ENCODE measurements at places on chromosomes 2 and 18.

DNA sequence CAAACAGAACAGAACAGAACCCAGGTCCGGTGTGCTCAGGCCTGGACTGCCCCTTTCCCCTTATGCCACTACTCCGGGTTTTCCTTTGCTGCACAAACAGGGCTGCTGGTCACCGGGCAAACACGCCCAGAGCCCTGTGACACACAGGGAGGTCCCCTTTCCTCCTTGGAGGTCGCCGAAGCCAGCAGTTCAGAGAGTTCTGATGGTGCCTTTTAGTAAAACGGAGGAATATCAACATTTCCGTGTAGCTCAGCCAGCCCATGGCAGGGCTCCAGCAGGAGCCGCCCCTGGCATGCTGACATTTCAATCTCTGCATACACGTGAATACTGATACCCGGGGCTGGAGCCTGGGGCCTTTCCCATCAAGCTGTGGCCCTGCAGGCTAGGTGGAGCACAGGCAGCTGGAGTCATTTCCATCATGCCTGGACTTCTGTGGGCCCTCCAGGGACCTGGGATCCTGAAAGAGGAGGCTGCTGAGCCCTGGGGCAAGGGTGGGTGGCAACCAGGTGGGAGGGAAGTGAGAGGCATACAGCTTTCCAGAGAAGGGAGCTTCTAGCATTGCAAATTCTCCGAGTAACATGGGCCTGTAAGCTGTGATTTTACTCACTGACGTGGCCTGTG, 91.4 kb upstream of the PXDN start:
- no peak for DNase-seq

GRCh38 chr2:237490009-237490711, 3.1 kb downstream of the MLPH start:
- DNase-seq = no peak

- no peak for DNase-seq
Observed at GRCh38 chr2:65527451-65528240, 95.2 kb upstream of the SPRED2 start.

DNA sequence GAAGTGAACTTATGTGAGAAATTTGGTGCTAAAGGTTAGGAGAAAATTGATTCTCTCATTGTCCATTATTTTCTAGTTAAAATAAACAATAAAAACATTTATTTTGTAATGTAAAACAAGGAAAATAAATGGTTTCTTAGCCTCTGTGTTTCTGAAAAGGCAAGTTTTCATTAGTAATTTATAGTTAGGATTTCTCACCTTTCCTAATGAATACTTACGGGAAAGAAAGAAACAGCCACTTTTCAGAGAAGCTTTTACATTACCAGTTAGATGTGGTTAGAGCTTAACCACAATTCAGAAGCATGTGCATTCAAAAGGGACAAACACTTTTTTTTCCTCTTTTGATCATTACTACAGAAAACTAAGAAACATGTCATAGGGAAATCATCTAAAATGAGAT, 18.8 kb downstream of the NEMP2 start:
- DNase-seq = no peak

DNA sequence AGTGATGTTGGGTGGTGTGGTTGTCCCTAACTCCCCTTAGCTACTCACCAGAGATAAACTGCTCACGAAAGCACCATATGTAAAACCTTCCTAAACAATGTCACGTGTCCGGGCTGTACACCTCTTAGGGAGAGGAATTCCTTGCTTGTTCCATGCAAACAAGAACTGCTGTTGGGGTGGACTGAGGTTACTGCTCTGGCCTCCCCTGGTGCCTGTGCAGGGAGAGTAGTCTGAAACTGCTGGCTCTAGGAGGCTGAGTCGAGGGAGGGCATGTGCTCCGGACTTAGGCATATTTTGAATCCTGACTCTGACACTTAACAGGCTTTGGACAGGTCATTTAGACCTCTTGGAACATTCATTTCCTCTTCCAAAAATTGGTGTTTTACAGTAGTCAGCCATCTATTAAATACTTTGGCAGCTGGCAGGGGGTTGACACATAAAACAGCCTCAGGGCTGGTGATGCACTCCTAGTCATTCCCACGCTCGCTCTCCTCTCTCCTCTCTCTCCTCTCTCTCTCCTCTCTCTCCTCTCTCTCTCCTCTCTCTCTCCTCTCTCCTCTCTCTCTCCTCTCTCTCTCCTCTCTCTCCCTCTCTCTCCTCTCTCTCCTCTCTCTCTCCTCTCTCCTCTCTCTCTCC, 10.6 kb downstream of the THNSL2 start:
- peak; percentile 22 for DNase-seq

DNA sequence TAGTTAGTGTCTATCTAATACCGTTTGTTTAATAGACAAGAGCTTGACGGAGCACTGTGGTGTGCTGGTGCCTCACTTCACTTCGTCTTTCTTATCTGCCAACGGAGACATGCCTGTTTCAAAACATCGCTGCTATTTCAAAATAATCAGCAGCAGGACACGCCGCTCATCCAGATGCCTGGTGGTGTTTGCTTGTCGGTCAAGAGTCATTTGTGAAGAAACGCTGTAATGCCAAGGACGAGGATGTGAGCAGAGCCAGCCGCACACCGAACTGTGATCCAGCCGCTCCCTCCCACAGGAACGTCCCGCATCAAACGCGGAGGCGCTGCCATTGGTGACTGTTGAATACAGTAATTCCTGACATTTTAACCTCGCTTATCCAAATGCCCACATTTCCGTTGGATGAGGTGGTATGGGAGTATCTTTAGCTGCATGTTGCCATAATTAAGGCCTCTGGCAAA, 432.4 kb downstream of the FBXO15 start:
- DNase-seq = no peak

DNA sequence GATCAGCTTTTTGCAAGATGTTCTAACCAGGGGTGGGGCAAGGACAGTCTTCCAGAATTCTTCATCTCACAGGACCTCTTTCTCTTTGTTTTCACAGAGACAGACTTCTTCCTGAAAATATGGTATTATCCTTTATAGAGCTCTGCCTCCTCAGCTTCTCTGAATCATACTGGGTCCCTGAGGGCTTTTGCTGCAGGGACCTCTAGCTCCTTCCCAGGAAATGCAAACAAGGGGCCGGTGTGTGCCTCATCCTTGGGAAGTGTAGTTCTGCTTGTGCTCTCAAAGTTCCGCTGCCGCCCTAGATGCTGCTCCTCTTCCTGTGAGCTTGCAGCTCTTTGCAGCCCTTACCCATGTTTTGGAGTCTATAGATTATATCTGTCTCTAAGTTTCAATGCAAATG, 99.5 kb upstream of the NPAS2 start:
- no peak for DNase-seq

- DNase-seq = peak; percentile 27
Observed at GRCh38 chr2:27212626-27213471, 781 bp upstream of the SLC5A6 start.

- DNase-seq = no peak
Observed at GRCh38 chr2:46557788-46558187, 78.4 kb downstream of the TMEM247 start.

- DNase-seq = no peak
Observed at GRCh38 chr2:127040169-127040568, 66.8 kb downstream of the BIN1 start.

DNA sequence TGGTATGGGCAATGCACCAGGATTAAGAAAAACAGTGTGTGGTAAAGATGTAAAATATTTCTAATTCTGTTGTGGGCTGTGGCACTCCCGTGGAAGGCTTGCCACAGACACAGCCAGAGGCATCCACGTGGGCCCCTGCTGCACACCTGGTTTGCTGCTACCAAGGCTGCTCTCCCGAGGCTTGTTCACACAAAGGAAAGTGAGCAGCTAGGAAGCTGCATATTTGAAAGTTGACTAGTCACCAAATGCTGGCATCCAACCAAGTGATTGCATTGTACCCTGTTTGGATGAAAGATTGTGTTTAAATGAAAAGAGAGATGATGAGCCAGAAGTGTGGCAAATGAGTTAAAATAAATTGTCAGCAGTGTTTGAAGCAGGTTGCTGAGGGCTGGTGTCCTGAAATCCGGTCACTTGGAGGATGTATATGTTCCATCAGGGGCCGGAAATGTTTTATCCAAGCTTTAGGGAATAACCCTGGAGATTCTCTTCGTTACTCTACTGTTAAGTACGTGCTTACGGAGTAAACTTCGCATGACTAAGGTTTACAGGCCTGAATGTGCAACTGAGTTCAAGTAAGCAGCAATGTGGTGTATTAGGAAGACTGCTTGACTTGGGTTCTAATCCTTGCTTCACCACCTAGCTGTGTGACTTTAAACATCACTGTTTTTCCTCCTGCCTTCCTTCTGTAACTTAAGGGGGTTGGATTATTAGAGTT, 86.1 kb downstream of the MSH2 start:
- DNase-seq = peak; percentile 70

DNA sequence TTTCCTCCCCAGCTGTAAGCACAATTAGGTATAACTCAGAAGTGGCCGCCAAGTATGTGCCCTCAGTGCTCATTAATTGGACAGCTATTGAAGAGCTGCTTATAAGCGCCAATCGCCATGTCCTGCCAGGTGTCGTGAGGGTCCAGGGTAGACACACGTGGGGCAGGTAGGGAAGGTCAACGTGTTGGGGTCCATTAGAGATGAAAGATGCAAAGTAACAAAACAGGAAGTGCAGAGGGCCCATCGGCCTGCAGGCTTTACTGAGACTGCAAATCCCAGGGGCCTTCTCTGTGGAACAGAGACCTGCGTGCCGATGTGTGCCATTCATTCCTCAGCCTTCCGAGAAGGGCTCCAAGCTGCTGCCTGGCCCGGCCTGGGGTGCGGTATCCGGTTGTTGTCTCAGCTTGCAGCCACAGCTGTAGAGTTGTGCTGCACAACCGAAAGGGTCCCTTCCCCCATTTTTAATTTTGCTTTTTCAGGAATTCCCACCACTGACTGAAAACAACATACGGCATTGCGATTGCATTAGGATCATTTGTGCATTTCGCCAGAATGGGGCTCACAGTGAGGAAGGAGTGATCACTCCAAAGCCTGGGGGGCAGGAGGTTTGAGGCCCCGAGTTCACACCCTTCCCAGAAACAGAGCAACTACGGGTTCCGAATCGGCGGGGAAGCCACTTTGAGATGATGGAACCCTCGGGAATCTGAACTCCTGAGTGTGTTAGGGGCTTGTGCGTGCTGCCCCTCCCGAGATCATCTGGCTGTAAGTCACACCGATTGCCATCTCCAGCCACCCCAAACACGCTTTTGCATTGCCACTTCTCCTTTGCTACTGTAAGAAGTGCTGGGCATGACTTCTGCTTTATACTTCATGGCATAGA, 94.3 kb downstream of the TSHZ1 start:
- DNase-seq = no peak

DNA sequence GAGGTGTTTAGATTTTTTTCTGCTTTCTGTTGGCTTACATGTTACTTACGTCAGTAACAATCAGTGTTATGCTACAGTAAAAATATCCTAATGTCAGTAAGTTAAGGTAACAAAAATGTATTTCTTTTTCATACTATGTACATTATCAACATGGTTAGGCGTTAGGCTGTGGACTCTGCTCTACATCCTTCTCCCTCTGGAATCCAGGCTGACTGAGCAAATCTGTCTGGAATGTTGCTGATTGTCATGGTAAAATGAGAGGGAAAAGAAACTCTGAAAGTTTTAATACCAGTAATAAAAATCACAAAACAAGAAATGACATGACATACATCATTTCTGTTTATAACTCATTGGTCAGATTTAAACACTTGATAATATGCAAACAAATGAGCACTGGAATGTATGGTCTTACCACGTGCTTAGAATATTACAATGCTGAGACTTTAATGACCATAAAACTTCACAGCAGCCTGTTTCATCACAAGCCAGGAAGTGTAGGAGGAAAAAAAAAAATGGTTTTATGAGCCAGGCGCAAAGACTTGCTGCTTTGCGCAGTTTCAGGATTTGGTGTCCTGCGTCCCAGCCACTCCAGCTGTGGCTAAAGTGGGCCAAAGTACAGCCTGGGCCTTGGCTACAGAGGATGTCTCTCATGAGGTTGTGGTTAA, 252.4 kb downstream of the FSIP2 start:
- DNase-seq = no peak

GRCh38 chr2:15313657-15314056, 247.5 kb downstream of the NBAS start:
- DNase-seq = peak; percentile 9

DNA sequence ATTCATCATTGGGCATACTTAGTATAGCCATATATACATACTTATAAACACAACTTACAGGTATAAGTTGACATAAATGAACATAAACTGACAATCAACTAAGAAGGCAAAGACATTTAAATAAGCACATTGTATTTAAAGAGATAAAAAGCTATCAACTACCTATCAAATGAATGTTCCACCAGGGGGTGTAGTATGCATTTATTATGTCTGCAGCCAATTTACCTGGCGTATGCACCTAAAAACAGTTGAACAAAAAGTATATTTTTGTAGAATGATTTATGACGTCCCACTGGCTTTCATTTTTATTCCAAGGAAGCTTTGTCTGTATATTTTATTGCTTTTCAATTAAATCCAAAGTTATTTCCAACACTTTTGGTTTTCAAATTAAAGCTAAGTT, 323.5 kb downstream of the AFF3 start:
- DNase-seq = no peak

GRCh38 chr2:183495589-183496267, 371.5 kb downstream of the NUP35 start:
- no peak for DNase-seq

DNA sequence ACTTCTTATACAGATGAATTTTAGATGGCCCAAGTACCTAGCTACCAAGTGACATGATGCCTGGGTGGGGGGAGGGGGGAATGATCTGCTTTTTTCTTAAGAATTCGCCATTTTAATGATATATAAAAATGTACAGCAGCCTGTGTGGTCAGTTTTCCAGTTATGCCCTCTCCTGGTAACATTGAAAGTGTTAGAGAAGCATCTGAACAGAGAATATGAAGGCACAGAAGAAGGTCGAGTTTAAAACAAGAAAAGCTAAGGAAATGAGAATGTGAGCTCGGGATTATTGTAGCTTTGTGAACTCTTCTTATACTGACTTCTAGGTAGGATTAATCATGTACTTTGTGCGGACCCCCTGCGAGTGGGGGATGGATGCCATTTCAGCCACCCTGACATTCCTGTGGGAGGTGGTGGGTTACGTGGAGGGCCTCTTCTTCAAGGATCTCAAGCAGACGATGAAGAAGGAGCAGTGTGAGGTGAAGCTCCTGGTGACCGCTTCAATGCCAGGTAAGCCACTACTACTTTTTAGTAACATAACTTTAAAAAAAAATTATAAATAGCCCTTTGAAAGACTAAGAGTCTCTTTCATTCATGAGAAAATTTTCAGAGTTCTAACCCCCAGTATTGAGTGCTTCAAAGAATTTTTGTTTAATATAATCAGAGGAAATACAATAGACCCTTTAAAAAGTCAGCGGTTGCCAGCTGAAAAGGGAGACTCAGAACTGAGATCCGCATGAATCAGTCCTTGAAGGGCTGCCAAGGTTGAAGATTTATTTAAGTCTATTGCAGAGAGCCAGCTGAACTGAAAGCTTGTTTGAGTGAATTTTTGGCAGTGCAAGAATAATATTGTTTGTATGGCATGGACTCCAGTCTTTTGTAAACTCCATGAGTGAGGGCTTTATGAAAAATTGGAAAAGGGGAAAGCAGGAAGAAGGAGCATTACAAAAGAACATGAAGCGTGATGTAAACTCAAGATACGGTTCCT, 68.6 kb upstream of the RPE start:
- no peak for DNase-seq
